Fibroblast of skin of left biceps (primary cell): ENCODE measurements at places on chromosomes 6 and 20.

GRCh38 chr6:110485491-110485890 lies 9.1 kb upstream of the SLC22A16 start:
- DNase-seq = no peak

DNA sequence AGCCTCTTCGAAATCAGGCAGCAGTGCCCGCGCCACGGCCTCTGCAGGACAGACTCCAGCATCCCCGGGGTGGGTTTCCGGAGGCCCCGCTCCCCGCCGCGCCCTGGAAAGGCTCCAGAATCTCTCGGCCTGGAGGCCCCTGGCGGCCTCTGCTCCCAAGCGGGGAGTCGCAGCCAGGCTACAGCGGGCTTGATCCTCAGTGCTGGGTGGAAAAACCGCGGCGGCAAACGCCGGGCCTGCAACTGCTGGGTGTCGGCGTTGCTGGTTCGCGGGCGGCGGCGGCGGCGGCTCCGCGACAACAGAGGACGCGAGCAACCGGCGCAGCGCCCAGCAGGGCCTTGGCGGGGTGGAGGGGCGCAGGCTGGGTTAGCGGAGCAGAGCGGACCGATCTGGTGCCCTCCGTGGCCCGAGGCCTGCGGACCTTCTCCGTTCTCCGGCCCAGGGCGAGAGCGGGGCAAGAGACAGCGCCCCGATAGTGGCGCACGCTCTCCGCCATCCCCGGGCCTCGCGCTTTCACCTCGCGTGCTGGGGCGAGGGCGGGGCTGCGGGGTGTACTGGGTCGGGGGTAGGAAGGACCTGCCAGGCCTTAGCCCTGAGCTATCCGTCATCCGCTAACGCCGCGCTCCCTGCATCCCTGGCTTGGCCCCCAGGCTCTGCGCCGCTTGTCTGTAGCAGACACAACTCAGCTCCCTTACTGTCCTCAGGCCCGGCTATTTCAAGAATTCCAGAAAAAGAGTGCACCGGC lies 3.4 kb upstream of the ZNF292 start:
- DNase-seq = no peak

GRCh38 chr6:47061309-47062300 lies 19.5 kb upstream of the ADGRF1 start:
- DNase-seq = no peak

DNA sequence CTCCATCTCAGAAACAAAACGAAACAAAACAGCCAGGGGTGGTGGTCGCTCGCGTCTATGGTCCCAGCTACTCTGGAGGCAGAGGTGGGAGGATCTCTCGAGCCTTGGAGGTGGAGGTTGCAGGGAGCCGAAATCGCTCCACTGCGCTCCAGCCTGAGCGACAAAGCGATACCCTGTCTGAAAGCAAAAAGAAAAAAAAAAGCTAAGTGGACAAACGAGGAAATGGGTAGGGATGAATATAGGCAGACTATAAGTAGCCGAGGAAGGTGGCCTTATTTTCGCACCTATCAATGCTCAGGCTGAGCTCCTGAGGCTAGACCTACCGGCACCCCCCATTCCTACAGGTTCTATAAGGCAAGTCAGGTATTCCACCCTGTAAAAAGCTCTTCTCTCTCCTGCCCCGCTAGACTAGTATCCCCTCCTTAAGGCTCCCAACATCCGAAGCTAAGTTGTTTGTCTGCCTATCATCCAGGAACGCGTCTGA lies 650 bp upstream of the CASP8AP2 start:
- no peak for DNase-seq

- peak; percentile 90 for DNase-seq
Observed at GRCh38 chr6:45746046-45746445, 269.6 kb downstream of the CLIC5 start.

DNA sequence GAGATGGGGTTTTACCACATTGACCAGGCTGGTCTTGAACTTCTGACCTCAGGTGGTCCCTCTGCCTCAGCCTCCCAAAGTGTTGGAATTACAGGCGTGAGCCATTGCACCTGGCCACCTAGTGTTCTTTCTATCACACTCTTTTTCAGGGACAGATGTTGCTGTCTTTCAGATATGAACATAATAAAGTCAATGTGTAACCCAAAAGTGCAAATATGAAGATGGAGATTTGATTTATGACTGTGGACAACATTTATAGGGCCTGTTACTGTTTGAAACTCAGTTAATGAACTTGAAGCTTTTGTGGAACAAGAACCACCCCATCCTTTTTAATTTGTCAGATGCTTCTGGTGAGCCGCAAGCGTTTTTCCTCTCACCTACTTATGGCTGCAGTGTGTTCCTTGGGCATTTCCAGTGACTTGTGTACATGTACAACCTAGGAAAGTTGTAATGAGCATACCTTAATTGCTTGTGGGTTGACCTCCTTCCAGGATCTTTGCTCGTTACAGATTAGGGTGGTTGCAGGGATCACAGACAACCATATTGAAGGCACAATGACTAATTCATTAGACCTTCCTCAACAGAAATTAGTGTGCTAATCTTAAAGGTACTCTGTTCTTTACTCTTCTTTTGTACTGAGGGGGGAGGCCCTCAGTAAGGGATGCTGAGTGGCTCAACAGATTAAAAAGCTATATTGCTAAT lies 6.8 kb downstream of the TBPL1 start:
- no peak for DNase-seq

- no peak for DNase-seq
Observed at GRCh38 chr6:166512567-166512966, 73.9 kb downstream of the RAMACL start.

GRCh38 chr6:13765570-13765969 lies 48.8 kb downstream of the MCUR1 start:
- no peak for DNase-seq

DNA sequence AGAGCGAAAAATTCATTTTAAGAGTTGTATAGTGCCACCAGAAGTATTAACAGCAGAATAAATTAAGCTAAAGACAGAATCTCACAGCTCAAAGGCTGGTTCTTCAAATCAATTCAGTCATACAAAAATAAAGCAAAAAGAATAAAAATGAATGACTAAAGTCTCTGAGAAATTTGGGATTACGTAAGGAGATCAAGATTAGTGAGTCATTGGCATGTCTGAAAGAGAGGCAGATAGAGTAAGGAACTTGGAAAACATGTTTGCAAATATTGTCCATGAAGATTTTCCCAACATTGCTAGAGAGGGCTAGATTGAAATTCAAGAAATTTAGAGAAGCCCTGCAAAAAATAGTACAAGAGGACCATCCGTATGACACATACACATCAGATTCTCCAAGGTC lies 1413.9 kb upstream of the ADGRB3 start:
- DNase-seq = no peak

DNA sequence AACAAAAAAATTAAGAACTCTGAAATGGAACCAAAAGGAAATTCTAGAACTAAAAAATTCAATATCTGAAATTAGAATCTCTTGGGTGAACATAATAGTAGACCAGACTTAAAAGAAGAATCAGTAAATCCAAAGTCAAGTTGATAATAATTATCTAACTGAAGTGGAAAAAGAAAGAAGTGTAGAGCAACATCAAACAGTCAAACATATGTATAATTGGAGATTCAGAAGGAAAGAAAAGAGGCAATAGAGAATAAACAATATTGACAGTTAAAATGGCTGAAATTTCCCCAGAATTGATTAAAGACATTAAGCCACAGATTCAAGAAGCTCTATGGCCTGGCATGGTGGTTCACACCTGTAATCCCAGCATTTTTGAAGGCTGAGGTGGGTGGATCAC lies 383.6 kb downstream of the PREX1 start:
- DNase-seq = no peak

DNA sequence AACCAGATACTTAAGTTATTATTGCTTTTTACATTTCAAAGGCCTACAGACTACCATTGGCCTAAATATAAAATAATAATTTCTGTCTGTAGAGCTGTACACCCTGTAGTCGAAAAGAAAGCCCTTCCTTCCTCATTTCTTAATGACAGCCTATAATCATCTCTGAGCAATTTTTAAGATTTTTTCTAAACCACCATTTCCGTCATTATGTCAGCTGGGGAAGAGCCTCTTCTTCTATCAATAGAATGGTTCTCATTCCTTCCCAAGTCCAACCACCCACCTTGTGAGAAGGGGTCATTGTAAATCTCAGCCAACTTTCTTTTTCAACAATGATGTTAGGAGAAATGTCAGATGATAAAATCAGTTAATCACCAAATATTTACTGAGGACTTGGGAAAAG lies 91.8 kb downstream of the PLEKHG1 start:
- no peak for DNase-seq

DNA sequence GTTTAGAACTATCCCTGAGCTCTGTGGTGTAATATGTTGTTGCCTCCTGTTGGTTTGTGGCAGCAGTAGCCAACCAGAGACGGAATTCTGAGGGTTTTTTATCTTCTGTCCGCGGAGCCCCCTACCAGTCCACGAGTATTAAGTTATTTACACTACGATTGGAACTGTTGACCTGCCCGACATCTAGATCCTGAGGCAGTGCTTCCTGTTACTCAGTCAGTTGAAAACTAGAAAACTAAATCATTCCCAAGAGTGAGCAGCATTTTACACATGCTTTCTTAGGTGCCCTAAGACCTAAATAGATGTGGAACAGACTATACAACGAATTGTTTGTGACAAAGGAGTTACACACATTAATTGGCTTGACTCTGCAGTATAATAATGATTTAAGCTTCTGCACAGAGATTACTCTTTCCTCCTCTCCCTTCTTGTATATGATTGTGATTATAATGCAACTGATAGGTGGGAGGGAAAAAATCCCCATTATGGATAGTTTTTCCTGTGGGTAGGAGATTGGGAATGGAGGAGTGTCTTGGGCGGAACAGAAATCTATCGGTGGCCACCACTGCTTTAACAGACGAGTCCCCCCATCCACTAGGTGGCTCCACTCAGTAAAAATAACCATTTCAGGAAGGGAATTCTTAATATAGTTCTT lies 1.7 kb downstream of the LOC128125822 start:
- no peak for DNase-seq

- no peak for DNase-seq
Observed at GRCh38 chr6:131122516-131122915, 12.8 kb upstream of the AKAP7 start.

GRCh38 chr6:117440706-117441525 lies 15.2 kb upstream of the ROS1 start:
- DNase-seq = peak; percentile 94
